ENCODE measurements at places on chromosomes 5 and 9.

DNA sequence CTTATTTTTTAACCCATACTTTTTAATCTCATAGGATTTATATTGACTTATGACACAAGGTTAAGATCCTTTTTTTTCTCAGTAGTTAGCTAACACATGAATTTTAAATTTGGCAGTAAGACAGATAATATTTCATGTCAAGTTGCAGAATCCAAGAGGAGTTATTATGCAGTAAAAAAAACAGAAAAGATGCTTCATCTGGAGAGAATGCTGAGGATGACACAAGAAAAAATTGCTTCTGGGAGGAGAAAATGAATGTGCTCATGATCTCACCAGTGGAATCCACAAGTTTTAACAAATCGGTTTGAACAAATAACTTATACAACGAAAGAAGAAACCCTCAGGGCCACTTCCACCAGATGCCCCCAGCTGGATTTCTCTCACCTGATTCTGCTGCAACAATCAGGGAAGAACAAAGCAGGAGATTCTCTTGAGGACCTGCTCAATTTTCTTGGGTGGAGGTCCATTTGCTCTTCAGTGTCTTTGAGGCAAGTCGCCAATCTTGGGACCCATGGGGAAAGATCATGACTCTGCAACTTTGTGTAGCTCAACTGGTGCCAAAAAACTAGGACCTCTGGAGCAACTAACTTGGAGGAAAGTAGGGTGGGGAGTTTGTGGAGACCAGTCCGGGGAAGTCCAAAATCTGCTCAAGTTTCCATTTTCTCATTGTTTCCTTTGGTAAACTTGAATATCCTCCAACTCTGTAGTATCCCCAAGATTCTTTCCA, 50.5 kb upstream of the TNFSF15 start:
- DNase-seq, result no peak

GRCh38 chr5:117888688-117889087, 1099.7 kb downstream of the DTWD2 start:
- no peak for DNase-seq

- DNase-seq, result no peak
These were observed 6.6 kb downstream of the PTGES2 start for GRCh38 chr9:128120741-128121465.

GRCh38 chr9:100027543-100027942, 71.3 kb downstream of the ERP44 start:
- no peak for DNase-seq

GRCh38 chr9:115254287-115255180, 136.6 kb upstream of the TNC start:
- no peak for DNase-seq

DNA sequence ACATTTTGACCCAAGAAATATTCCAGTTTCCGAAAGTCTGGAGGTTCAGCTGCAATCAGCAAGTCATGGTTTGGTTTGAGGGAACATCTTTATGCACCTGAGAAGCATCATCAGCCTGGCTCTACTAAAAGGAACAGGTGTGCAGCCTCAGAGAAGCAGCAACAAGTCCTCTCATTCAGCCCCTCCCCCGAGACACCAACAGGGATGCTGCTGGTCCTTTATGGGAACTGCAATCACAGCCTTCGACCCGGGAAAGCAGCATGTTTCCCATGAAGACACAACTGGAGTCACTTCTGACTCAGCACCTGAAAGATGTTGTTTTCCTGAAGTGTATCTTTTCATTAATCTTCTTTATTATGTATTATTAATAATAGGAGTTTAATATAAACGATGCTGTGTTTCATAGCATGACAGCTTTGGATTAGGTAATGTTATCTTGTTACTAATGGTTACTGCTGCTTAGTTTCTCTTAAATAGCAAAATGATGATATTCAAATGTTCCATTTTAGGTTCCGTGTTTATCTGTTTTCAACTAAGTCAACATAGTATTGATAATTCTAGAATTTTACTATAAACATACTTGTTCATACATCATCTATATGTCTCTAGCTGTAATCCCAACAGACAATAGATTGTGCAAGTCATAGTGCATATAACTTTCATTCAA, 15.6 kb upstream of the NREP start:
- no peak for DNase-seq

DNA sequence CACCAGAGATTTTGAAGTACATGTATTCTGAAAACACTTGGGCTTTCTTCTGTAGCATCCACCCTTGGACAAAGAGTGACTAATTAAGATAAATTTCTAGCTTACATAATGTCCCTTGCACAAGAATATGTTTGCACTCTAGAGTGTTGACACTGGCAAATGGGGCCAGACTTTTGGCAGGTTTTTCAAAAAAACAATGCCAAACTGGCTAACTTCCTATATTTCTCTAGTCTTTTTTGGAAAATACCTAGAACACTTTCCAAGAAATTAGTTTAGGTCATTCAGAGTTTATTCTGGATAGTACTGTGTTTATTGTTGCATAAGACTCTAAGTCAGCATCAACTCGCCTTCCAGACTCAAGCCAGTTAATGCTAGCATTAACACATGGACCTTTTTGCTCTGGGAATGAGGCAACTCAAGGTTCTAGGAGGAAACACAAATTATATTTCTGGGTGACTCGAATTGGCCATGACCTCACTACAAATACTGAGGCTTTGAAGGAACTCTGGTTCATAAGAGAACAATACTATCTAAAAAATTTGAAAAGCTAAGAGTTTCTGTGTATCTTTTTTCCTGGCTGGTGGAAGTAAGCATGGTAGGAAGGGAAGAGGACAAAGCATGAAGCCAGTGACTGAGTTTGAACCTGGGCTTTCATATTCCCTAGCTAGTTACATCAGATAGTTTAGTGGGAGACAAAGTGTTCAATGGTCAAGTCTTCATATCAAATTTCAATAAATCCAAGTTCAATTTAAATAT, 101.6 kb downstream of the NREP start:
- DNase-seq, result no peak

DNA sequence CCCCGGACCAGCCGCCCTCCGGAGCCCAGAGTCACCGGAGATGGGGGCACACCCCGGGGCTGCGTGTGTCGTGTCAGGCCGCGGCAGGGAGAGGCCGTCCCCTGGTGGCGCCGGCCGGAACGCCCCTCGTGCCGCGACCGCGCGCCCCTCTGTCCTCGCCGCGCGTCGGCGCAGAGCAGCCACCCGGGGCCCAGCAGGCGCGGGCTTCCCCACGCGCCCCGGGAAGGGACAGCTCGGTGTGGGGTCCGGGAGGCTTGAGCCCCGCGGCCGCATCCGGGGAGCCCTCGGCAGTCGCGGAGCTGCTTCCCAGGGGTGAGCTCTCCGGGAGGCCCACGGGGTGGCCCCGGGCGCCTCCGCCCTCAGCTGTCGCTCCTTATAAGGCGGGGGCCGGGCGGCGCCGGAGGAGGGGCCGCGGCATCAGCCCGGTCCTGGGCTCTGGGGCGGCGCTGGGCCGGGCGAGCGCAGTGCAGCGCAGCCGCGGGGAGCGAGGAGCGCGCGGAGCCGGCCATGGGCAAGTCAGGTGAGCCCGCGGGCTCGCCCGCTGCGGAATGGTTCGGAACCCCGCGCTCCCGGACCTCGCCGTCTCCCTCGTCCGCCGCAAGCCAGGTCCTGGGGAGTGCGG, at the start of gene GLIPR2:
GLIPR2 (plus strand) TSS at position 462 of the 622 bp plus-strand sequence; CDS start at position 508, 46 bp downstream.
- peak; percentile 46 for DNase-seq

- no peak for DNase-seq
These were observed 533.0 kb downstream of the BNC2 start for GRCh38 chr9:16337322-16338029.

GRCh38 chr5:134937526-134937925, 30.2 kb upstream of the CATSPER3 start:
- no peak for DNase-seq
